ENCODE measurements at places on chromosomes 3 and 15.

- H3K27ac ChIP-seq, result no peak overlapping the region
- no peaks in the 10 kb centered on the region for H3K27me3 ChIP-seq
- H3K4me1 ChIP-seq, result no peaks in the 10 kb centered on the region
- DNase-seq, result no peak
Measured at GRCh38 chr3:2211568-2211967, 112.9 kb downstream of the CNTN4 start.

GRCh38 chr15:72604794-72605193, 49.7 kb upstream of the GOLGA6B start:
- H3K4me3 ChIP-seq, result no peak overlapping the region
- DNase-seq, result no peak
- no peaks in the 10 kb centered on the region for H3K27me3 ChIP-seq
- no peak overlapping the region for H3K27ac ChIP-seq

- no peak for DNase-seq
- peaks cover 13% of the 10 kb centered on the region for H3K4me1 ChIP-seq
- no peak overlapping the region for H3K4me3 ChIP-seq
- H3K36me3 ChIP-seq, result no peaks in the 10 kb centered on the region
- H3K27ac ChIP-seq, result no peak overlapping the region
Measured at GRCh38 chr15:75148280-75148679, 53.4 kb upstream of the C15orf39 start.

- H3K27me3 ChIP-seq, result no peaks in the 10 kb centered on the region
- H3K4me1 ChIP-seq, result peaks cover 72% of the 10 kb centered on the region
- no peak for DNase-seq
- H3K4me3 ChIP-seq, result no peak overlapping the region
Measured at GRCh38 chr15:72222393-72222792, 8.6 kb downstream of the PKM start.

DNA sequence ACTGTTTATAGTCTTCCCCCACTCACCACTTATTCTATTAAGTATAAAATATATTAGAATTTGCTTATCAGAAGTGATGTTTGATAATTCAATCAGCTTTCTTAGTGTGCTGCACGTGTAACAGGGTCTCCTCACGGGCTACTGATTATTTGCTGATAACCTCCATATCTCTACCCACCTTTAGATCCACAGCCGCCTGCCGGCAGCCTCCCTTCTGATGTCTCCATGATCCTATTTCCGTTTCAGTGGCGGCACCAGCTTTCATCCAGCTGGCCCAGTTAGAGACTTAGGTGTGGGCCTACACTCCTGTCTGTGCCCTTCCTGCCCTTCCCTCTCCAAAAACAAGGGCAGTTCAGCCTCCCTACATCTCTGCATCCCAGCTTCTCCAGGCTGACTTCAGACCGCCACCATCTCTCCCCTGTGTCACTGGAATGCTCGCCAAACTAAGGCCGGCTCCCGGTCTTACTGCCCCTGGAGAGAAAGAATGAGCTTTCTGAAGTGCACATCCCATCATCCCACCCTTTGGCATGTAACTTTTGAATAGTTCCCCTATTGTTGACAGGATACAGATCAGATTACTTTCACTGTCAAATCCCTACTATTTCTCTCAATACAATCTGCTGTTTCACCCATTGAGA, 76.6 kb upstream of the PRTG start:
- no peak overlapping the region for H3K4me3 ChIP-seq
- no peak overlapping the region for H3K27ac ChIP-seq
- no peaks in the 10 kb centered on the region for H3K27me3 ChIP-seq
- H3K36me3 ChIP-seq, result no peaks in the 10 kb centered on the region
- no peaks in the 10 kb centered on the region for H3K4me1 ChIP-seq

GRCh38 chr15:49026700-49027099, 19.5 kb downstream of the SECISBP2L start:
- H3K4me1 ChIP-seq, result peaks cover 13% of the 10 kb centered on the region
- H3K4me3 ChIP-seq, result no peak overlapping the region
- no peaks in the 10 kb centered on the region for H3K27me3 ChIP-seq
- no peak for DNase-seq
- peaks cover 40% of the 10 kb centered on the region for H3K36me3 ChIP-seq
- H3K27ac ChIP-seq, result no peak overlapping the region

GRCh38 chr3:27022096-27022761, 347.0 kb downstream of the NEK10 start:
- DNase-seq, result no peak
- H3K4me3 ChIP-seq, result no peak overlapping the region
- H3K27ac ChIP-seq, result no peak overlapping the region
- H3K4me1 ChIP-seq, result no peaks in the 10 kb centered on the region
- no peaks in the 10 kb centered on the region for H3K27me3 ChIP-seq
- no peaks in the 10 kb centered on the region for H3K36me3 ChIP-seq
